Lower leg skin (tissue), 4 donors: ENCODE measurements at places on chromosomes 5 and 9. TPM values are rescaled to one million over a fixed set of nuclear protein-coding genes. Genes with fewer than 3 reads are reported as not detected.

DNA sequence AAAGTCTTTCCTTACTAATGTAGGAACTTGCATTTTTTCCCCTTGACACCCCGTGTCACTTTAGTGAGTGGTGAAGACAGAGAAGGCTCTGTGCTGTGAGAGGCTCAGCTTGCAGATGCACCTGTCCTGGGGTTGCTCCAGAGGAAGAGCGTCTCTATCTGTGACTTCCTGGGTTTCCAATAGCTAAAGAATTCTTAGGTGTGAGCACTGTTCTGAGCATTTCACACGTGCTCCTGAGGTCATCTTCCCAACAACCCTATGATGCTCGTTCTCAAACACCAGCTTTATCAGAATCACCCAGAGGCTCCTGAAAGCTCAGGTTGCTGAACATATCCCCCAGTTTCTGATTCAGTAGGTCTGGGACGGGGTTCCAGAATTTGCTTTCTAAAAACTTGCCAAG lies 6.4 kb upstream of the CTSV start:
- DNase-seq = no peak

ACTBL2 gene
- total RNA-seq = not detected

TMEFF1 gene
- total RNA-seq = not detected

PCDHAC2 gene
- 0.27 TPM for total RNA-seq

DNA sequence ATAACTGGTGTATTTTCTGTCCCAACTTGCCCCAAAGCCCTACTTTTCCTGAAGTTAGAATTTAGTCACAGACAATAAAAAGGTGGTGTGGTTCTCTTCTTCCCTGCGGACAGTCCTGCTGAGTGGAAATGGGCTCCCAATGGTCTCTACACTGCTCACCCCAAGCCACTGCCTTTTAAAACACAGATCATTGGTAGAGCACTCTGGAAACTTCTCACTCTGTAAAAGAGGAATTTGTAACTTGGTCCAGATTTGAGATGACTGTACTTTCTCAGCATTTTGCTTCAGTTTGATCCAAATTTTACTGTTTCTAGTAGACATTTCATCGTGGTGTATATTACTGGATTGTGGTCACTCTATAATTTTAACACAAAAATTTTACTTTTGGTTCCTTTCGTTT lies 80.3 kb upstream of the ROR2 start:
- DNase-seq = no peak

GRCh38 chr5:107257885-107258520 lies 412.7 kb downstream of the EFNA5 start:
- DNase-seq = no peak

TTC23L gene
- total RNA-seq = 0.42 TPM

CCDC187 gene
- not detected for total RNA-seq

- DNase-seq = no peak
Measured at GRCh38 chr9:107504585-107505455, 15.3 kb upstream of the KLF4 start.

C9 gene
- not detected for total RNA-seq

- no peak for DNase-seq
Measured at GRCh38 chr9:127293328-127293727, 28.8 kb downstream of the GARNL3 start.

- DNase-seq = no peak
Measured at GRCh38 chr5:110150199-110150598, 460.5 kb downstream of the MAN2A1 start.

DNA sequence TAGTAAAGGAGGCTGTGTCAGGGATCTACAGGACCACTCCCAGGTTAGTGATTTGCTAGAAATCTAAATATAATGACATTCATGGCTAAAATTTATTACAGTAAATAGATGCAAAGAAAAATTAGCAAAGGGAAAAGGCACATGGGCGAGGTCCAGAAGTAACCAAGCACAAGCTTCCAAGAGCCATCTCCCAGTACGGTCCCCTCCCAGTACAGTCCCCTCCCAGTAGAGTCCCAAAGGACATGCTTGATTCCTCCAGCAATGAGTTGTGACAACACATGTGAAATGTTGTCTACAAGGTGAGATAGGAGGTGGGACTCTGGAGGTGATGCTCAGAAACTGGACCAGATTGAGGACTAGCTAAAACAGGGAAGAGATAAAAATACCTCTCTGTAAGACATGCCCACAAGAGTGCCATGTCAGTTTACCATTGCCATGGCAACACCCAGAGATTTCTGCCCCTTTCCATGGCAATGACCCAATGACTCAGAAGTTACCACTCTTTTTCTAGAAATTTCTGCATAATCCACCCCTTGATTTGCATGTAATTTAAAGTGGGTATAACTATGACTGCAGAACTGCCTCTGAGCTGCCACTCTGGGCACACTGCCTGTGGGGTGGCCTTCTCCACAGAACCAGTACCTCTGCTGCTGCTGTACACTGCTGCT lies 27.9 kb upstream of the CEMIP2 start:
- DNase-seq = no peak

PCDHGA12 gene
- 9.1 TPM for total RNA-seq

IL13 gene
- total RNA-seq = not detected

PTAR1 gene
- total RNA-seq = 27.8 TPM

GRCh38 chr5:145859897-145860296 lies 12.9 kb downstream of the GRXCR2 start:
- DNase-seq = no peak

DNLZ gene
- 44.1 TPM for total RNA-seq

DNA sequence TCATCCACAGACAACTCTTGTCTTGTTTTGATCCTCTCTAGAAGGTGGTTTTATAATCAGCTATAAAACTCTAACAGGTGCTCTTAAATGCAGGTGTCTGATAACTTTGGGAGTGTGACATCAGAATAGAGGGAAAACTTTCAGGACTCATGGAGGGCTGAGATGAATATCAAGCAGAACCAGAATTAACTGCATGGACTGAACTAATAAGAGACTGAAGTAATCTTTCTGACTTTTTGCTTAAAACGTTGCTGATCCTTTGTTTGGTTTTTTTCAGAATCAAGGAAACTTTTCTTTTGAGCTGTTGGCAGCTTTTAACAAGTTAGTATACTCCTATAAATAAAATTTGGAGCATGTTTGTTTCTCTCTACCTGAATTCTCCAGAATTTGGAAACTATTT lies 2.3 kb upstream of the OR2V2 start:
- no peak for DNase-seq

DNA sequence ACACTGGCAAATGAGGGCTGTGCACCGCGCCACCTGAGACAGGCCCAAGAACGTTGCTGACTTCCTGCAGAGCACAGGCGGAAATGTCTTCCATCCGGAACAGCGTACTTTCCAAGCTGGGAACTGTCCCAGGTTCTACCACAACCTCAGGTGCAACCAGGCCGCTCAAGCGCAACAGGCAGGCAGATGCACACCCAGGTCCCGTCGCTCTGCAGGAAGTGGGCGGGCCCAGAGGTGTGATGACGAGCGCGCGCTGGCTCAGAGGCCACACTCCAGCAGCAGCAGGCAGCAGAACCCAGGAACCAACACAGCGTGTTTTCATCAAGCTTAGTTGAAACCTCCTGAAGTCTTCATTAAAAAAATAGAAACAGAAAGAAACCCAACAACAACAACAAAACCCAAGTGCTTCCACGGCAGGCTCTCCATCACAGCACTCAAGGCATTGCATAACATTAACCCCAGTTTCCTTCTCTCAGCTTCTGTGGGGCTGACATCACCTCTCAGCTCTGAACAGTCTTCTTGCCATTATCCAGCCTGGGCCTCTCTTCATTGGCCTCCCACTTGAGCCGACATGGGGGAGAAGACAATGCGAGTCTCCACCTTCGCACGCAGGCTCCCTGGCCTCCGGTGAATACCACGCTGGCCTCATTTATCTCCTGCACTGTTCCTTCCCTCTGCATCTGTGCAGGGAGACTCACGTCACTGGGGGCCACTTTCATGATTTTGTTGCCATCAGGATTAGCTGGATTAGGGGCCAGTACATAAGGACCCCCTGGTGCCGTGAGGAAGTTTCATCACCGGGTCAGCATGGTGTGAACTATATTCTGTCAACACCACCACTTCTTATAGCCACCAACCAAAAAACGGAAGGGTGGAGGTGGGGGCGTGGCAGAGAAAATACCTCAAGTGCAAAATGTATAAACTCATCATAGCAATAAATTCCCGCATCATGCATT lies 22.1 kb downstream of the PTCH1 start:
- peak; percentile 89 for DNase-seq

SEC61B gene
- total RNA-seq = 82.0 TPM

DNA sequence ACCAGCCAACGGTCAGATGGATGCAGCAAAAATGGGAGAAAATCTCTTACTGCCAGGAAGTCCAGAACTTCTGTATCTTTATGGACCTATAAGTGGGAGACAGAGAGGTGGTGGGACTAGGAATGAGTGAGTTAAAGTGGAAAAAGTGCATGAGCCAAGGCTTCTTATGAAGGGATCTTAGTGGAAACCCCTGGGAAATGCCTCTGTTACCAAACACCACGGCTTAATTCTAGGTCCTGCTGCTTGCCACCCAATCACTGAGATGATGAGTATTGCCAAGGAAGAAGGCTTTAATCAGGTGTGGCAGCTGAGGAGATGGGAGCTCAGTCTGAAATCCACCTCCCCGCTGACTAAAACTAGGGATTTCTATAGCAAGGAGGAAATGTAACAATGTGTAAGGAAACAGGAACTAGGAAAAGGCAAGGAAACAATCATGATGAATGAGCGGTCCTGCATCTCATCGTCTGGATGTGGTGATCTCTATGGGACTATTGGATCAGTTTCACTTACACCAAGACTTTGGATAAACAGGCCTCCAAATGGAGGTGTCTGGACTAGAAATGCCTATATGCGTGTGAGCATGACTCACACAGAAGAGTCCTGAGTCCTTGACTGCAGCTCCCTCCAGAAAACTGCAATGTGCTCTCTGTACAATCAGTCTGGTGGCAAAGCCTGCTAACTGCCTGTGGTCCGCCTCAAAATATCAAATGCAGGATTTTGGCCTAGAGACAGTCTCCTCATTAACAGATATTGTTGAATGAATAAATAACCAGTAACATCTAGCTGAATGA lies 98.2 kb upstream of the PRR16 start:
- no peak for DNase-seq

- DNase-seq = no peak
Measured at GRCh38 chr5:123811831-123812230, 299.9 kb downstream of the CSNK1G3 start.
